ENCODE measurements at places on chromosomes 11 and 22. TPM values are rescaled to one million over a fixed set of nuclear protein-coding genes. Genes with fewer than 3 reads are reported as not detected.

- DNase-seq, result no peak
These were observed 122.4 kb downstream of the ETS1 start for GRCh38 chr11:128464878-128465450.

- no peak for DNase-seq
These were observed 384.1 kb downstream of the CTTN start for GRCh38 chr11:70782401-70782913.

DNA sequence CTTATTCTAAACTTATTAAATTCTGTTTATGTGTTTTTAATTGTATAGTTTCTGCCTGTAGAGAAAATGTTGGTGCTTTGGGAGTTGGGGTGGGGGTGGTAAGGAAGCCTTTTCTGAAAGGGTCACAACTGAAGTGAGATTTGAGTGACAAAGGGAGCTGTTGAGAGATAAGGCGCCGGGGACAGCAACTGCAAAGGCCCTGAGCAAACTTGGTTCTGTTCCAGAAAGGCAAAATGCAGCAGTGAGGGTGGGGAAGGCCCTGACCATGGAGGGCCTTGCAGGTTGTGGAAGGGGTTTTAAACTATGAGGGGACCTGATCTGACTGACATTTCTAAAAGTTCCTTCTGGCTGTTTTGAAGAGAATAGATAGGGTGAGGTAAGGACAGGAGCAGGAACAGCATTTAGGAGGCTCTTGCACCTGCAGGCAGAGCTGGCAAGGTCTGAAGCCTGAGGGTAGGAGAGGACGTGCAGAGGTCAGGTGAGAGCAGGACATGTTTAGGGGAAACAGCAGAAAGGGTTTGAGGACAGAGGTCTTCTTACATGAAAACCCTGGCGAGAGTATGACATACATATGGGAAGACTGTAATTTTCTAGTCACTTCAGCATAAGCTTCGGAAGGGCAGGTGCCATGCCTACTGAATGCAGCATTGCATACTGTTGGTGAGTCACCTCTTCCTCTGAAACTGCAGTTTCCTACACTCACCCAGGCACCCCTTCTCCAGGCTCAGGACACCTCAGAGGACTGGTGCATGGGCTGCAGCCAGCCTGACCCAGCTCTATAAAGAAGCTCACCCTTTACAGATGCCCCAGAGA lies 190.7 kb downstream of the SNX19 start:
- no peak for DNase-seq

DNA sequence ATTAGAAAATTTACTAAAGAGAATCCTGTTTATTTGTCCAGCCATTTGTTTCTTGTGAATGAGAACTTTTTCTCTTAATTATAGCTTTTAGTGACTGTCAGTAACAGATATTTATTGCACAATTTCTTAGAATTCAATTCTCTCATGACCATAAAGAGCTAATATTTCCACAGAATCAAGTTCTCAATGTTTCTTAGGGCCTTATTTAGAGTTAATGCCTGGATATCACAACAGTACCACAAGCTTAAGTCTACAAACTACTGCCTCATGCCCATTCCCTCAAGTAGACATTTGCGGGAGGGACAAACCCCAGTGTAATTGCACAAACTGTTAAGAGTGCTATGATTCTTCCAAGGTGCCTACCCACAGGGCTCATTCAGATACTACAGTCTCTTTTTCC lies 199.7 kb upstream of the POU2AF2 start:
- no peak for DNase-seq

DNA sequence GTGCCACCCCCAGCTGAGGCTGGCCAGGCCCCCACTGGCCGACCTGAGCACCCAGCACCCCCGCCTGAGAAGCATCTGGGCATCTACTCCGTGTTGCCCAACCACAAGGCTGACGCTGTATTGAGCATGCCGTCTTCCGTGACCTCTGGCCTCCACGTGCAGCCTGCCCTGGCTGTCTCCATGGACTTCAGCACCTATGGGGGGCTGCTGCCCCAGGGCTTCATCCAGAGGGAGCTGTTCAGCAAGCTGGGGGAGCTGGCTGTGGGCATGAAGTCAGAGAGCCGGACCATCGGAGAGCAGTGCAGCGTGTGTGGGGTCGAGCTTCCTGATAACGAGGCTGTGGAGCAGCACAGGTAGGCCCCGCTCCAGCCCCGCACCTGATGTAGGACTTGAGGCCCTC lies 4.7 kb downstream of the ZBTB16 start:
- no peak for DNase-seq

The LRRC75B gene
- 18.1 TPM for total RNA-seq

The HIRA gene
- 31.8 TPM for total RNA-seq
